ENCODE measurements at places on chromosomes 12 and 14.

GRCh38 chr12:12701457-12701856 lies 5.5 kb upstream of the GPR19 start:
- no peak for DNase-seq

DNA sequence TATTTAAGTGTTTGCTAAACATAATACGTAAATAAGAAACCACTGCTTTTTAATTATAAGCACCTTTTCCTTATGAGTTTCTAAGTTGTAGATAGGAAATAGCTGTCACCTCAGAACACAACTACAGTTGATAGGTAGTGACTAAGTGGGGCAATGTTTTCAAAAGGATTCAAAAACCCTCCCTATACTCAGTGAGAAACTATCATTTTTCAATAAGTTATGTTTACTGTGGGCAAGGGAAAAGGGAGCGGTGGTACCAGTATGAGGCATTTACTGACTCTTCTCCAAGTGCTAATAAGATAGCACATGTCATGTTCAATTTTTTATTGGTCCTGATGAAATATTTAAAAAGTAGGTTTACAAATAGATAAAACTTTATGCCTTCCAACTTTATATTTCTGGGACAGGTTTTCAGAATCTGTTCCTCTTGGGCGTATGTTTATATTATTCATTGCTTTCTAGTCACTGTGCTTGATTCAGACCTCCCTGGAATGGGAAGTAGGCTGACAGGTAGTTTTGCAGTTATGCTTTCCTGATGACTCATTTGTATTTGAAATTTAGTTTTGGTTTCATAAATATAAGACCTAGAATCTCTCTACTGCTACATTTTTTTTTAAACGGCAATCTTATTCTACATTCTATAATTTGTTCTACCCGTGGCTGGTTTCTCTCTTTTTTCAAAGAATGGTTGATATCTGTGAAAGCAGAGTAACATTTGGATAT lies 153.1 kb downstream of the TMEM117 start:
- DNase-seq: no peak

GRCh38 chr12:104598342-104599271 lies 141.9 kb downstream of the CHST11 start:
- peak; percentile 70 for DNase-seq

DNA sequence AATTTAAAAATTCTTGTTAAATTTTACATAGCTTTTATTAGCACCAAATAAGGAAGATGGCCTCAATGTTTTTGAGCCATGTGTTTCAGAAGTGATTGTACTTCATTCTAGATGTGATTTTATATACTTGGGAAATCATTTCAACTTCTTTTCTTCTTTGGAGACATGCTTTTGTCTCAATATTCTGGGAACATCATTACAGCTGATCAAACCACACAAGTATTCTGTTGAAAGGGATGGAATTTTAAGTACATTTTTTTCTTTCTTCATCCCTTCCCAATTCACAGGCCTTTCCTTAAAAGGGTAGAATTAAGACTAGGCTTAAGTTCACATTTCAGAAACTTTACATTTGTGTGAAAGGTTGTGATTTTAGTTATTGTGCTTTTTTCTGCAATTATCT lies 66.4 kb downstream of the PAPOLA start:
- DNase-seq: no peak

DNA sequence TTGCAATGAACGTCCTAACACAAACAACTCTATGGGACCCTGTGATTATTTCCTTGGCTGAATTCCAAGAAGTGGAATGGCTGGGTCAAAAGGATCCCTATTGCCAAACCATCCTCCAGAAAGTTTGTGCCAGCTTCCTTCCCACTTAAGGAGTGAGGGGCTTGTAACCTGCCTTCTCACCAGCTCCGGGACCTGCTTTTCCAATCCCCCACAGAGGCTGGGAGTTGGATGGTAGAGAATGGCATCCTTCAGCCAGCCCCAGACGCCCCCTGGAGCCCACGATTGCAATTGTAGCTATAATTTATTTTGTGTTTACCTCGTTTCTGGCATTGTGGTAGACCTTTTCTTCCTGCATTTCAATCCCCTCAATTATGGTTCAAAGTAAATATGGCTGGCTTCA lies 9.7 kb upstream of the ZDHHC22 start:
- DNase-seq: no peak

DNA sequence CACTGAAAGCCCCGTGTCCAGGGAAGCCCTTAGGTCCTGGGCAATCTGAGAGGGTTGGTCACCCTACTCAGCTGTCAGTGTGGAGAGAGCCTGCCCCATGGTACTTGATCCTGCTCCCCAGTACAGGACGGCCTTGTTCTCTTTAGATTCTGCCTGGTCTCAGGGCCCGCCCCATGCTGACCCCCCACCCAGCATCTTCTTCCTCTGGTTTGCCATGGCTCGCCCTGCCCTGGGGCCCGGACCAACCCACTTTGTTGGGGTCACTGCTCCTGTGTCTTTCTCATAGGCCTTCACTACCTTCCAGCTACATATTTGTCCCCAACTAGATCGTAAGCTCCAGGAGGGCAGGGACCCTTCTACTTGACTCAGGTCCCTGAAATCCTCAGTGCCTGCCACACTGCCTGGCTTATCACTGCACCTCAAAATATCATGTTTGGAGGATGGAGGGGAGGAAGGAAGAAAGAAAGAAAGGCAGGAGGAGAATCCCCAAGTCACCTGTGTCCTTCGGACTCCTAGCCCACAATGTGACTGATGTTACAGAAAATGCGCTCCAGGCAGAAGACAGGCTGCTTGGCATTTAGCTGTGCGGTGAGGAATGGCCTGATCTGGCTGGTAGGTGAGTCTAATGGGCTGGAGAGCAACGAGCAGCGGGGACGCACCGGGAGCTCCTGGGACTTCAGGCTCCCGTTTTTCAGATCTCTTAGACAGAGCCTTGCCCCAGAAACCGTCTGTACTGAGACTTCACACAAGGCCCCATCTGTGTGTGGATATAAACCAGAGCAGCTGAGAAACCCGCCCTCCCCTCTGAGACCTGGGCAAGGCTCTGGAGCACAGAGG lies 66.1 kb downstream of the C14orf132 start:
- no peak for DNase-seq

GRCh38 chr14:43418324-43418723 lies 1088.8 kb downstream of the FSCB start:
- no peak for DNase-seq

GRCh38 chr12:92556141-92556540 lies 146.6 kb upstream of the PLEKHG7 start:
- DNase-seq: no peak

- peak; percentile 18 for DNase-seq
These were observed 75.8 kb upstream of the GALNT9 start for GRCh38 chr12:132404951-132405741.

DNA sequence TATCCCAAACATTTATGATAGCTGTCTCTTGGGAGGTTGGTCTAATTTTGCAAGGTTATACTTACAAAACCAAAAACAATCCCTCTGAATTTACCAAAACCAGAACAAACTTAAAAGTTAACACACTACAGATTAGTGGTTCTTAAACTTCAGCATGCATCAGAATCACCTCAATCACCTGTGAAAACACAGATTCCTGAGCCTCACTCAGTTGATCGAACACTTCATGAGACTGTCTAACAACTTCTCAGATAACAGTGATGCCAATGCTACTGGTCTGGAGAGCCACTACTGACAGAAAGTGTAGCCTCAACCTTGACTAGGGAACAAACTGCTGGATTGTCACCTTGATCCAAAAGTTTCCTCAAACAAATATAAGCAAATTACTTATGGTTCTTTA lies 44.2 kb downstream of the ATP2B1 start:
- no peak for DNase-seq

GRCh38 chr14:99055816-99056215 lies 216.2 kb downstream of the BCL11B start:
- DNase-seq: no peak

- no peak for DNase-seq
These were observed 306.7 kb downstream of the EMP1 start for GRCh38 chr12:13503094-13503835.

GRCh38 chr12:6292606-6293005 lies 17.9 kb upstream of the PLEKHG6 start:
- DNase-seq: no peak

GRCh38 chr12:116150001-116150400 lies 127.5 kb downstream of the MED13L start:
- no peak for DNase-seq

DNA sequence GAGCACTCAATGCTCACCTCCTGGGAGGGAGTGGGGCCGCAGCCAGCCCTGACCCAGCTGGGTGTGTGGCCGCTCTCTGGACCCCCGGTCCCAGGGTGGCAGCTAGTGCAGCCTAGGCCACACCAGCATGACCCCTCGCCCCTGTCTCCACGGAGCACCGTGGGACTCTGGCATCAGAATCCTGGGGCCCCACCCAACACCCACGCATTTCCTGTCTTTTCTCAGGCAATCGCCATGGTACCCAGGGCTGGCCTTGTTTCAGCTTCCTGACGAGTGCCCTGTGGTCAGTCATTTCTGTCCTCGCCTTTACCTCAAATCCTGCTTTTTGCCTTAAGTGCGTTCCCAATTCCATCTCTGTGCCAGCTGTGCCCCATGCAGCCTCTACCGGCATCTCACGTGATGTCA lies 15.9 kb downstream of the PACS2 start:
- no peak for DNase-seq

- no peak for DNase-seq
These were observed 38.0 kb downstream of the ABCD2 start for GRCh38 chr12:39581592-39581991.

- no peak for DNase-seq
These were observed 92.1 kb downstream of the NOC4L start for GRCh38 chr12:132236129-132236929.

- no peak for DNase-seq
These were observed 37.1 kb downstream of the RIMKLB start for GRCh38 chr12:8734873-8735381.

DNA sequence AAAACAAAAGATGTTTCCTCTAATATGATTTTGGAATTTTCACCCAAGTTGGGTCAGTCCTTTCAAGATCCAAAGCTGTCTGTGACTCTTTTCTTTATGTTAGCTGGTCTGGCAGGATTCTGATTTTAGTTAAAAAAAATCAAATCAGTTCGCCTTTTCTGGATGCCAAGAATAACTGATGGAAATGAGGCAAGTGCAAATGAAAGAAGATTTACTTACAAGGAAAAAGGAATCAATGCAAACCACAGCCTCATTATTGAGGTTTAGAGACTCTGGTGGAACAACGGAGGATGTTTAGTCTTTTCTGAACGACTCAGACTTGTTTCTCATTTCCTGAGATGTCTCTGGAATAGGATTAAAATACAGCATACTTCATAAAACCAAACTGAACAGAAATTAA lies 117.0 kb upstream of the DYRK2 start:
- no peak for DNase-seq

GRCh38 chr12:120584343-120585149 lies 3.3 kb upstream of the POP5 start:
- DNase-seq: peak; percentile 39

DNA sequence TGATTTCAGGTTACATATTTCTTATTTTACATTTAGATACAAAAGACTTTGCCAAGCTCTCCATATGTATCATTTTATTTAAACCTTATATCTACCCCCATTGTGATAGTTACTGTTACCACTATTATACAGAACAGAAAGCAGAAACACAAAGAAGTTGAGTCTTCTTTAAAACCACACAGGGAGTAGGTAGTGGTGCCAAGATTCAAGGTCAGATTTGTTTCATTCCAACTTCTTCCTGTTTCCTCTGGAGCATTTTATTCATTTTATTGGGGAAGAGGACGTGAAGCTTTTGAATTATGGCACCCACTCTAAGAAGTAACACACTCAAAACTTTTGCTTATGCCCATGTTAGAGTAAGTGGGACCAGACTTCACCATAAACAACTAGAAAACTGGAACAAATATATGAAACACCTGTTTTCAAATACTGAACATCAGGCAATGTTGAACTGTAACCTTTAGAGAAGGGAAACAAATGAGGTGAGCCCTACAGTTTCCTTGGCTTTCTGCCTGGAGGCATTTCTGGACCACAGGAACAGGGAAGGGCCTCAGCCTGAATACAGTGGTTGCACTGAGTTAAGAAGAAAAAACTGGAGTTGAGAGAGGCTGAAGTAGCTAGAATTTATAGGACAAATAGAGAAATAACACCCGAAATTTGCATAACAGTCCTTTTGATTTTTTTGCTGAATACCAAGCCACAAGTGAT lies 160.4 kb upstream of the SSTR1 start:
- no peak for DNase-seq

GRCh38 chr14:82492157-82492556 lies 958.5 kb upstream of the SEL1L start:
- DNase-seq: no peak

- peak; percentile 88 for DNase-seq
These were observed 5.9 kb downstream of the PLBD1 start for GRCh38 chr12:14561677-14562238.

- no peak for DNase-seq
These were observed 22.2 kb upstream of the ABCD4 start for GRCh38 chr14:74324931-74325361.

DNA sequence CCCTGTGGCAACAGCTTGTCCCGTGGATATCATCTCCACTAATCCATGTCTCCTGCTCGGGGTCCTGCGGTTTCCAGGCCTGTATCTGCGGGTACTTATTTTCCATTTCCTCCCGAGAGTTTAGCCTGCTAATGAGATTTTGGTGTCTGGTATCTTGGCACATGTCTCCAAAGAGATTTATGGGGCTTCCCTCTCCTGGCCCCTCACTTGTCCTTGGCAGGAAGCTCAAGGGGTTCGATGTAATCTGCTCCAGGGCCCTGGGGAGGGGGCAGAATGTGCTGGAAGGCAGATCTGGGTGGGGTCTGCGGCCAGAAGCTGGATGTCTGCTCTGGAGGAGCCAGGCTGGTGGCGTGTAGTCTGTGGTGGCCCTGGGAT lies 85.7 kb downstream of the KIF26A start:
- DNase-seq: no peak

DNA sequence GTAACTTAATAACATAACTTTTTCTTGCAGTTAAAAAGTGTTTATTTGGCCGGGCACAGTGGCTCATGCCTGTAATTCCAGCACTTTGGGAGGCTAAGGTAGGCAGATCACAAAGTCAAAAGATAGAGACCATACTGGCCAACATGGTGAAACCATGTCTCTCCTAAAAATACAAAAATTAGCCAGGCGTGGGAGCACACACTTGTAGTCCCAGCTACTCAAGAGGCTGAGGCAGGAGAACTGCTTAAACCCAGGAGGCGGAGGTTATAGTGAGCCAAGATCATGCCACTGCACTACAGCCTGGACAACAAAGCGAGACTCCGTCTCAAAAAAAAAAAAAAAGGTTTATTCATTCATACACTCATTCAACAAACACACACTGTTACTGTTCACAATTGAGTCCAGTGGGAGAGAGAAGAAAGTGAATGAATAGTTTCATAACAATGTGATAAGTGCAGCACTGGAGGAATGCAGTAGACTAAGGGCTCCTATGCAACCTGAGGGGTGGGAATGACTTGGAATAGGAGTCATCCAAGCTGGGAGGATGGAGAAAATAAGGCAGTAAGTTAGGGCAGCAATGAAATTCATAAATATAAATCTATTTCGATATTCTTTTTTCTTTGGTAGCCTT lies 19.8 kb downstream of the DAD1 start:
- no peak for DNase-seq

GRCh38 chr12:50679612-50680011 lies 84.3 kb upstream of the ATF1 start:
- no peak for DNase-seq

GRCh38 chr12:112096070-112096469 lies 12.5 kb downstream of the NAA25 start:
- no peak for DNase-seq

Measured in pancreas (tissue), 10 donors.